ENCODE measurements at places on chromosomes 7 and 10. TPM values are rescaled to one million over a fixed set of nuclear protein-coding genes. Genes with fewer than 3 reads are reported as not detected.

DNA sequence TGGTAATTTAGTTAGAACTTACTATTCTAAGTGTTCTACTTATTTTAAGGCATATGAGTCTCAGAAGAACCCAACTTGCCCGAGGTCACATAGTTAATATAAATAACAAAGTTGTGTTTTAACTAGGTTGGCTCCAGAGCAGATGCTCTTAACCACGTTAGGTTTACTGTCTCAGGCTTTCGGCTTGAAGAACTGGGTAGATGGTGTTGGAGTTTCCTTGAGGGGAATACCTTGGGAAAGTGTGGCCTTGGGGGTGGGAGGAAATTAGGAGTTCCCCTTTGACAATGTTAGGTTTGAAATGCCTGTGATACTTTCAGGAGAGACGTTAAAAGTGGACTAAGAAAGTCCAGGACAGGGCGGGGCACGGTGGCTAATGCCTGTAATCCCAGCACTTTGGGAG is 9.6 kb downstream of the ZNF398 start:
- H3K27me3 ChIP-seq: no peaks in the 10 kb centered on the region
- no peak overlapping the region for H3K4me3 ChIP-seq
- peaks cover 6% of the 10 kb centered on the region for H3K4me1 ChIP-seq
- H3K36me3 ChIP-seq: peaks cover 78% of the 10 kb centered on the region
- DNase-seq: no peak

- H3K36me3 ChIP-seq: no peaks in the 10 kb centered on the region
- no peak for DNase-seq
- no peak overlapping the region for H3K4me3 ChIP-seq
- H3K27ac ChIP-seq: no peak overlapping the region
- no peaks in the 10 kb centered on the region for H3K4me1 ChIP-seq
Measured at GRCh38 chr10:58854811-58855210, 321.6 kb upstream of the PHYHIPL start.

DNA sequence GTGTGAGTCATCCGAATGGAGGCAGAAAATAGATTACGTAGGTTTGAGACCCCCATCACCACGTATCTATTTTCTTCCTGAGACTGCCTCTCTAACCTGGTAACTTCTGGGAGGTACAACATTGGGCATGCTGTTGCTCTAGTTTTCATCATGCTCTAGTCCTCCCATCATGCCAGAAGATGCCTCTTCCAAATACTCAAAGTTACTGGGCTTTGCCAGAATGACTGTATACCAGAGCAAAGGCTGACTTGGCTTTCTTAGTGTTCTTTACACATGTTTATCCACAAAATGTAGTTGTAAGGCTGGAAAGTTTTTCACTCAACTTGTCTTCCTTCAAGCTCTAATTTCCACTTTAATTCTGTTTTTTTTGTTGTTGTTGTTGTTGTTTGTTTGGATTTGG is 370.5 kb downstream of the MDFIC start:
- no peaks in the 10 kb centered on the region for H3K36me3 ChIP-seq
- no peaks in the 10 kb centered on the region for H3K27me3 ChIP-seq
- no peak overlapping the region for H3K27ac ChIP-seq
- H3K4me1 ChIP-seq: no peaks in the 10 kb centered on the region
- no peak overlapping the region for H3K4me3 ChIP-seq
- no peak for DNase-seq

DNA sequence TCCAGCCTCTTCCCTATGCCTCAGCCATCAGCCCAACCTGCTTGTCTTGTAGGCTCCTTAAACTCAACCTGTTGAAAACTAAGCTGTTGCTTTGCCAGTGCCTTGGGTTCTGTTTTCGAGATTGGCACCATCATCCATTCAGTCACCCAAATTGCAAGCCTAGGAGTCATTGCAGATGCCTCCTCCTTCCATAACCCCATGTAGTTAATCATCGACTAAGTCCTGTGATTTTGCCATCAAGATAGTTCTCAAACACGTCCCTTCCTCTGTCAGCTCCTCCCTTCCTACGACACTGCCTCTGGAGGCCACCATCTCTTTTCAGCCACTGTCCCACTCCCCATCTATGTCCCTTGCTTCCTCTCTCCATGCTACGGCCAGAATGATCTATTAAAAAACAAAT is 168.1 kb downstream of the RAB11FIP2 start:
- no peaks in the 10 kb centered on the region for H3K4me1 ChIP-seq
- no peaks in the 10 kb centered on the region for H3K27me3 ChIP-seq
- H3K4me3 ChIP-seq: no peak overlapping the region
- no peak for DNase-seq

DNA sequence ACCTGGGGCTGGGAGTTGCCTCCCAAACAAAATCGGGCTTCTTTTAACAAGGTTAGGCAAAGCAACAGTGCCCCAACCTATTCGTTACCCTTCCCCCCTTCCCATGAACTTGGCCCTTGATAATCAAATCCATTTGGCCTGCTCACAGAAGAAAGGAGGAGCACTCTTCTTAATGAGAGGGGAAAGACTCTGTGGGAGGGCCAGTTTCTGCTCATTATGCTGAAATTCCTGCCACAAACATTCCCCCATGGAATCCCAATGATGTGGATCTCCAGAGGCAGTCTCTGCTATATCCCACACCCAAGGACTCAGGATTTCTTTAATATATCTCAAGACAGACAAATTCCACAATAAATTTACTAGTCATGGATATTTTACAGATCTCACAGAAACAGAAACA is 43.0 kb downstream of the LSM5 start:
- no peaks in the 10 kb centered on the region for H3K27me3 ChIP-seq
- no peak overlapping the region for H3K4me3 ChIP-seq
- no peaks in the 10 kb centered on the region for H3K4me1 ChIP-seq
- no peaks in the 10 kb centered on the region for H3K36me3 ChIP-seq

DNA sequence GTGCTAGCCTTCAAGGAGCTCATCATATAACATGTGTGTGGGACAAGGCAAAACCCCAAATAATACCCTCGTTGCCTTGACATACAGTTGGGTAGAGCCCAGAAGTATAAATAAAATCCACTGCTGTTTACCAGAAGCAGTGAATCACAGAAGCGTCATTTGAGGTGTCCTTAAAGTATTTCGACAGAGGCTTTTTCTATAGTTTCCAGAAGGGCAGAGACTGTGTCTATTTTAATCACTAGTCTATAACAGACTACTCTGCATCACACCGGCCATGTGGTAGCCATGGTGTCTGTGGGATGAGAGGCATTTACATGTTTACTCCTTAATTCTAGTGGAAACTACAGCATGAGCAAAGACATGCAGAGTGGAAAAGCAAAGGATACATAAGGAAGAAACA is 131.3 kb downstream of the CTTNBP2 start:
- H3K4me1 ChIP-seq: no peaks in the 10 kb centered on the region
- H3K36me3 ChIP-seq: peaks cover 8% of the 10 kb centered on the region
- H3K27ac ChIP-seq: no peak overlapping the region
- no peaks in the 10 kb centered on the region for H3K27me3 ChIP-seq
- no peak for DNase-seq

- no peak for DNase-seq
- H3K36me3 ChIP-seq: no peaks in the 10 kb centered on the region
- no peaks in the 10 kb centered on the region for H3K4me1 ChIP-seq
Measured at GRCh38 chr10:123703195-123703790, 37.1 kb downstream of the GPR26 start.

The ARMH3 gene
- total RNA-seq: 16.3 TPM

GRCh38 chr7:145327646-145328045 is 491.8 kb upstream of the TPK1 start:
- no peaks in the 10 kb centered on the region for H3K27me3 ChIP-seq
- no peak overlapping the region for H3K4me3 ChIP-seq
- H3K4me1 ChIP-seq: no peaks in the 10 kb centered on the region
- no peak for DNase-seq
- no peaks in the 10 kb centered on the region for H3K36me3 ChIP-seq

DNA sequence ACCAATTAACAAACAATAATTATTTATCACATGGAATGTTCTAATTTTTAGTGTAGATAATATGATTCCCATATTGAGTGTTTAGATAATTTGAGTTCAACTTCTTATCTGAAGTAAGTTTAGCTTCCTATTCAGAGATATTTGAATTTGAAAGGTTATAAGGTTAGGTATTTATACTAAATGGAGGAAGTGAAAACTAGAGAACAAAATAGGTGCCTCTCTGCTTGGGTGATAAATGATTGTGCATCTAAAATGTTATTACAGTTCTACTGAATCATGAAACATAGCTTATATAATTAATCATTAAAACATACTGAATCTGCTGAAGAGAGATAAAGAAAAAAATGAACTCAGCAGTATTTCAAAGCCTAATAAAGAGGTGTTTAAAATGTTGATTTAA is 1174.3 kb downstream of the XPNPEP1 start:
- no peaks in the 10 kb centered on the region for H3K36me3 ChIP-seq
- no peak overlapping the region for H3K4me3 ChIP-seq
- no peaks in the 10 kb centered on the region for H3K27me3 ChIP-seq
- no peak for DNase-seq

The FAM25C gene
- total RNA-seq: not detected

The GNAT3 gene
- not detected for total RNA-seq

GRCh38 chr10:74766501-74766900 is 59.9 kb upstream of the KAT6B start:
- DNase-seq: no peak
- H3K4me3 ChIP-seq: no peak overlapping the region
- no peak overlapping the region for H3K27ac ChIP-seq
- no peaks in the 10 kb centered on the region for H3K4me1 ChIP-seq

DNA sequence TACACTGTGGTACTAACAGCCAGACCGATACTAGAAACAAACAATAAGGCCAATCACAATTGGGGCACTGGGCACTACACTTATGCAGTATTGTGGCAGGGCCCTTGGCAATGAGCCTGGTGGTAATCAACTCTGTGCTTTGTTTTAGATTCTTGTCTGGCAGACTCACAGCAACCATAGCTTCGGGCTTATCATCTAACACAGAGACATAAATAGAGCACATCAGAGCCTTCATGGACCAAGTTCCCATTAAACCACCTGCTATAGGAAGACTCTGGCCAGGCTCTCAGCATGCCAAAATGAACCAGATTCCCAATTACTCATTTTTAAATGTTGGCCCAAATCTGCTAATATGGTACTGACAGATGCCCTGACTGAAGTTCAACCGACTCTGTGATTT is 218.6 kb downstream of the DGKI start:
- no peaks in the 10 kb centered on the region for H3K4me1 ChIP-seq
- H3K36me3 ChIP-seq: no peaks in the 10 kb centered on the region
- H3K27ac ChIP-seq: no peak overlapping the region
- H3K27me3 ChIP-seq: no peaks in the 10 kb centered on the region
- H3K4me3 ChIP-seq: no peak overlapping the region

- peaks cover 16% of the 10 kb centered on the region for H3K36me3 ChIP-seq
- H3K27ac ChIP-seq: no peak overlapping the region
Measured at GRCh38 chr10:132544744-132545658, 7.4 kb downstream of the INPP5A start.

The CPA5 gene
- total RNA-seq: not detected

- H3K4me3 ChIP-seq: no peak overlapping the region
- DNase-seq: peak; percentile 33
- H3K27ac ChIP-seq: no peak overlapping the region
- peaks cover 6% of the 10 kb centered on the region for H3K4me1 ChIP-seq
- no peaks in the 10 kb centered on the region for H3K27me3 ChIP-seq
Measured at GRCh38 chr10:26737730-26738129, 40.2 kb downstream of the PDSS1 start.

DNA sequence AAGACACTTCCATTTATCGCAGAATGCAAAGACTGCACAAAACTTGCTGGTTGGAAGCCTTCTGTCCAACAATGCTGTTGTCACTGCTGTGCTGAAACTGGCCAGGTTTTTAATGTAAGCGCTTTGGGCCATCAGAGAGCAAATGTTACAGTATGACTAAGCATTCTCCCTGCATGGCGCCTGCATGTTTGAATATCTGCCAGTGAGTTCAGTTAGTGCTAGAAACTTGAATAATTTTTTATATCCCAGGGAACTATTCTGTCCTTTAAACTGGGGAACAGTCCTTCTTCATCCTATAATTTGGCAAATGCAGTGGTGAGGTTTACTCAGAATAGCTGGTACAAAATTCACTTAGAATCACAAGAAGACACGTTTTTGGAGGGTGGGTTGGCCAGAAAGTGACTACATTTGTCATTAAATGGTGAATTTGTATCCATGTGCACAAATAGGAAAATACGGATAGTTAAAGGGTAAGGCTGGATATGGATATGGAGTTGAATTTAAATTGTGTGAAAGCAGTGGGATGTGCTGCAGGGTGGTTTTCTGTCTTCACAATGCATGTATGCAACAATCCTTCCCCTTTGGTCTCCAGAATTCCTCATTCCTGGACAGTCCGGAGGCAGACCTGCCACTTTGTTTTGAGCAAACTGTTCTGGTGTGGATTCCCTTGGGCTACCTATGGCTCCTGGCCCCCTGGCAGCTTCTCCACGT is 1.7 kb downstream of the ABCC2 start:
- H3K27me3 ChIP-seq: no peaks in the 10 kb centered on the region
- H3K27ac ChIP-seq: peak overlapping the region; percentile 53
- H3K4me1 ChIP-seq: peaks cover 49% of the 10 kb centered on the region
- H3K4me3 ChIP-seq: no peak overlapping the region

DNA sequence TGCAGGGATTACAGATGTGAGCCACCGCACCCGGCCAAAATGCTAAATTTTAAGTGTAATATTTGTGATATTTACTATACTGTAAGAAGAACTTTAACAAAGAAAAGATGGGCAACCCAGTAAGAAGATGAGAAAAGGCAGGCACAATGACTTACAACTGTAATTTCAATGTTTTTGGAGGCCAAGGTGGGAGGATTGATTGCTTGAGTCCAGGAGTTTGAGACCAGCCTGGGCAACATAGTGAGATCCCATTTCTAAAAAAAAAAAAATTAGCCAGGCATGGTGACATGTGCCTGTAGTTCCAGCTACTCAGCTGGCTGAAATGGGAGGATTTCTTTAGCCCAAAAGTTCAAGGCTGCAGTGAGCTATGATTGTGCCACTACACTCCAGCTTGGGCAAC is 11.7 kb upstream of the GATAD1 start:
- H3K4me3 ChIP-seq: no peak overlapping the region
- no peak for DNase-seq
- no peak overlapping the region for H3K27ac ChIP-seq
- no peaks in the 10 kb centered on the region for H3K4me1 ChIP-seq
- no peaks in the 10 kb centered on the region for H3K27me3 ChIP-seq

DNA sequence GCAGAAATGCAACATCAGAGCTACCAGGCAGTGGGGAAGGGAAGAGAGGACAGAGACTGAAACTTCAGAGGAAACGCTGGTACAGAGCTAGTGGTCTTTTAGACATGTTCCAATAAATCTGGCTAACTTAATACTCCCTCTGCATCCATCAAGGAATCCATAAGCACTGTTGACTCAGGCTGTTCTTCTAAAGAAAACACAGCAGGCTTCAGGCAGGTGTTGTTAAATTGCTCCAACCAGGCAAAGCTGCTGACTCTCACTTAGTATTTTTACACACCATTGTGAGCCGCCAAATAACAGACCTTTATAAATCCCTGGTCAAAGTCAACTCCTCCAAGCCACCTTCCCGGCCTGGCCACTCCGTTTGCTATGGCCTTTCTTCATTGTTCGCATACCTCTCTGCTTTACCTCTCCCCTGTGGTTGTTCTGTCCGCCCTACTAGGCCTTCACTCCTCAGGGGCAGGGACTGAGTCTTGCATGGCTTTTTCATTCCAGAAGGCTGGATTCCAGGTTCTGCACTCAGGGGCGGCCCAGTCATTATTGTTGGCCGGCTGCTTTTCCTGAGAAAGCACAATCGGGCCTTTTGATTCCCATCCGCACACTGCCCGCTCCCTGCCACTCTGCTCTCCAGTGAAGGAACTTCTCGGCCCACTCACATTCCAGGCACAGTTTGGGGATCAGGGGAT is 18.4 kb downstream of the CREB3L2 start:
- H3K27me3 ChIP-seq: no peaks in the 10 kb centered on the region
- no peak overlapping the region for H3K4me3 ChIP-seq
- no peak for DNase-seq
- H3K27ac ChIP-seq: peak overlapping the region; percentile 95
- no peaks in the 10 kb centered on the region for H3K36me3 ChIP-seq
